ENCODE measurements at places on chromosomes 3 and 15. TPM values are rescaled to one million over a fixed set of nuclear protein-coding genes. Genes with fewer than 3 reads are reported as not detected.
A peak's percentile ranks its signal among the peaks of the same experiment; 100 is the strongest.

DNA sequence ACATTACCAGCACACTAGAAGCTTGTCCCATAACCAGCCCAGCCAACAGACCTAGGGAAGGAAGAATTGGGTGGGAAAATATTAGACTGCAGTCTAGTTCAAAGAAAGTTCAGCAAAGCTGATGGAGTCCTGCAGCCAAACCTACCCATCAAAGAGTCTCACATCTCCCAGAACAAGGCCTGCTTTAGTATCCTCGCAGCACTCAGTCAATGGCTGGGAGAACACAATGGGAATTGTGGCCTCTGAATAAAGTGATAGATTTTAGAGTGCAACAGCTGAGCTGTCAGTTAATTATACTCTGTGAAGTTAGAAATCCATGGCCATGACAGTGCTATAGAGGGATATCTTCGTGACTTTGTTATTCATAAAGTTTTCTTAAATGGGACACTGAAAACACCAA, 207.2 kb upstream of the NAALADL2 start:
- no peak overlapping the region for H3K4me3 ChIP-seq
- H3K4me1 ChIP-seq, result no peaks in the 10 kb centered on the region
- no peaks in the 10 kb centered on the region for H3K27me3 ChIP-seq

DNA sequence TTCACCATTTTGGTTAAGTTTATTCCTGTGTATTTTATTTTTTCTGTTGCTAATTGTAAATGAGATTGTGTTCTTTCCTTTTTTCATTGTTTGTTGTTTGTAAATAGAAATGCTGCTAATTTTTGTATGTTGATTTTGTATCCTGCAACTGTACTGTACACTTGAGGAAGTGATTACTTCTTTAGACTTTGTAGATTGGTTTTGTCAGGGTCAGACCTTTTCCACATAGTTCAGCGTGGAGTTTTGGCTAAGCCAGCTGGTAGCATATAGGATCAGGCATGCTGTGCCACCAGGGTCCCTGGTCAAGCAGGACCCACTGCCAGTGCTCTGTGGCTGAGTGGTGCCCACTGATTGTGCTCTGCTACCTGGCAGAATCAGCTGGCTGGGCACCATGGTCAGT, 80.1 kb downstream of the CD200 start:
- DNase-seq, result no peak
- H3K27ac ChIP-seq, result no peak overlapping the region
- no peaks in the 10 kb centered on the region for H3K27me3 ChIP-seq
- H3K4me3 ChIP-seq, result no peak overlapping the region
- no peaks in the 10 kb centered on the region for H3K36me3 ChIP-seq

DNA sequence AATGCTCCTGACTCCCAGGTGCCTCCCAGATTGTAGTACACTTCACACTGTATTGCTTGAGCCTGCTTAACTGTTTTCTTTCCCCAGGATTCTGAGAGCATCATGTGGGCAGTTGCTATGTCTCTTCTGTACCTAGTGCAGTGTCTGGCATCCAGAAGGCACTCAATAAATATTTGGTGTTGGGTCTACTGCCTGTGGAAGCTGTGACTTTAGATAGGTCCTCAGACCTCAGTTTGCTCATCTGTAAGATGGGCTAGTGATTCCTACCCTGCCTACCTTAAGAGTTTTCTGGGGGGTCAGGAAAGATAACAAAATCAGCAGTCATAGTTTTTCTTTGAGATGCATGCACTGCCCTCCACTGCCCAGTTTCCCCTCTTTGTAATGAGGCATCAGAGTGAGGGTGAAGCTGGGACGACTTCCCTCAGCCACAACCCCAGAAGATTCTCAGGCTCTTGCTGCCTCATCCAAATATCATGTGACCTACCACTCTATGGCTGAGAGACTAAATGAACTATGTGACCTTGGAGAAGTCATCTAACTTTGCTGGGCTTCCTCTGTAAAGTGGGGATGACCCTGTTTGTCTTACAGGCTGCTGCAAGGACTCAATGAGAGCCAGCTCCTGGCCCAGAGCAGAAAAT, 50.4 kb downstream of the ATP2B2 start:
- no peak overlapping the region for H3K4me3 ChIP-seq
- H3K36me3 ChIP-seq, result no peaks in the 10 kb centered on the region
- no peak for DNase-seq
- no peaks in the 10 kb centered on the region for H3K4me1 ChIP-seq
- no peak overlapping the region for H3K27ac ChIP-seq
- peaks cover 2% of the 10 kb centered on the region for H3K27me3 ChIP-seq

DNA sequence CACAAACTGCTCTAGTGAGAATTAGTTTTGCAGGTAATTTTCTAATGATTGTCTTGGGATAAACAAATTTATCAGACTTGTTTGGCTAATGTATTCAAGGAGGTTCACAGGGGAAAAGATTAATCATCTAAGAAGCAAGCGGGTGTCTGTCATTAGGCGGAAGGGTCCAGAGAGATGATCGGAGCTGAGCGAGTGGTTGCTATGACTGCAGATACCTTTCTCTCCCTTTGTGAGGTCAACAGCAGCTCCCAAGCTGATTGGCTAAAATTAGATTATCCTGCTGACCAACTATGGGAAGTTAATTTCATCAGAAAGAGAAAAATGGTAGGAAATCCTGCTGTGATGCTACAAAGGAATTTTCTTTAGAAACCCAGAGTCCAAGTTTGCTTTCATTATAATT, 276.0 kb downstream of the SOX2 start:
- no peaks in the 10 kb centered on the region for H3K4me1 ChIP-seq
- no peaks in the 10 kb centered on the region for H3K27me3 ChIP-seq
- H3K36me3 ChIP-seq, result no peaks in the 10 kb centered on the region
- H3K4me3 ChIP-seq, result no peak overlapping the region

Gene BNIP2
- 89.5 TPM for polyA plus RNA-seq

GRCh38 chr3:133377396-133377795, 22.5 kb upstream of the BFSP2 start:
- H3K4me1 ChIP-seq, result no peaks in the 10 kb centered on the region
- no peaks in the 10 kb centered on the region for H3K36me3 ChIP-seq
- no peak overlapping the region for H3K4me3 ChIP-seq
- no peak for DNase-seq

DNA sequence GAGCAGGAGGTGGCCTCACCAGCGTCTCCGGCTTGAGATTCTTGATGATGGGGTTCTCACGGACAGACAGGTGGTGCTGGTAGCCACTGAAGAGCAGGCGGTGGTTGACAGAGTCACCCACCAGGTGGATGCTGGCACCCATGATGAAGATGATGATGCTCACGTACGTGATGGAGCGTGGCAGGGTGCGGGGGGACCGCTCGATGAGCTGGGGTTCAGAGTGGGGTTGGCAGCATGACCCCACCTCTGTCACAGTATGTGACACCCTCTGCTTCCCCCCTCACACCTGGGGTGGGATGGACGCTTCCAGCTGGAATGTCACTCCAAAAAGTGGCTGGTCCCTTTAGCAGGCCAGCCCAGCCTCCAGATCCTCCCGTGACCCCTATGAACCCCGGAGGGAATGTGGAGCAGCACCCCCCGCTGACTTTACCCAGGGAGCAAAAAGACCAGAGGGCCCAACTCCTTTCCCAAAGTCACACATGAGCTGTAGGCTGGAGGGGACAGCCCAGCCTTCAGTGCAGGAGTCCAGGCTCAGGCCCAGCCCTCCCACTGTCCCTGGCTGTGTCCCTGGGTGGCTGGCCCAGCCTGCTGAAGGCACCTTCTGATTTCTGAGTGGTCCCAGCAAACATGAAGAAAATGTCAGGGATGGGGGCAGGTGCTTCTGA, 6.7 kb upstream of the CALML4 start:
- peaks cover 2% of the 10 kb centered on the region for H3K27me3 ChIP-seq
- peaks cover 5% of the 10 kb centered on the region for H3K4me1 ChIP-seq
- H3K4me3 ChIP-seq, result no peak overlapping the region
- no peaks in the 10 kb centered on the region for H3K36me3 ChIP-seq
- no peak for DNase-seq

Gene PLA2G4D
- not detected for polyA plus RNA-seq

DNA sequence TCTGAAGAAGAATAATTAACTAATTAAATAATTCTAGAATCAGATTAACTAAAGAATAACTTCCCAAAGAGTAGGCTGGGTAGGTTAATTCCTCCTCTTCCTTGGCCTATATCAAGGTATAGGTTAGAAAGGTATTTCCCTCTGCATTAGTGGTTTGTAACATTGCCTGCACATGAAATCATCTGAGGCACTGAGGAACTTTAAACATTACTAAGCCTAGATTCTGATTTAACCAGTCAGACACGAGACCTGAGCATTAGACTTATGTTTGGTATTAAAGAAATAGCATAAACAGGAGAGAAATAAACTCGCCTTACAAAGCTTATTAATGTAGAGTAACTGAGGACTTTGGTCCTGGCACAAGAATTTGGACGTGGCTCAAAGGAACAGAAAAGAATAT, 84.2 kb downstream of the FGF7 start:
- H3K4me1 ChIP-seq, result no peaks in the 10 kb centered on the region
- H3K27ac ChIP-seq, result no peak overlapping the region
- DNase-seq, result no peak
- H3K36me3 ChIP-seq, result no peaks in the 10 kb centered on the region

Gene PIGX
- polyA plus RNA-seq, result 42.6 TPM

Gene DOCK3
- 0.08 TPM for polyA plus RNA-seq

DNA sequence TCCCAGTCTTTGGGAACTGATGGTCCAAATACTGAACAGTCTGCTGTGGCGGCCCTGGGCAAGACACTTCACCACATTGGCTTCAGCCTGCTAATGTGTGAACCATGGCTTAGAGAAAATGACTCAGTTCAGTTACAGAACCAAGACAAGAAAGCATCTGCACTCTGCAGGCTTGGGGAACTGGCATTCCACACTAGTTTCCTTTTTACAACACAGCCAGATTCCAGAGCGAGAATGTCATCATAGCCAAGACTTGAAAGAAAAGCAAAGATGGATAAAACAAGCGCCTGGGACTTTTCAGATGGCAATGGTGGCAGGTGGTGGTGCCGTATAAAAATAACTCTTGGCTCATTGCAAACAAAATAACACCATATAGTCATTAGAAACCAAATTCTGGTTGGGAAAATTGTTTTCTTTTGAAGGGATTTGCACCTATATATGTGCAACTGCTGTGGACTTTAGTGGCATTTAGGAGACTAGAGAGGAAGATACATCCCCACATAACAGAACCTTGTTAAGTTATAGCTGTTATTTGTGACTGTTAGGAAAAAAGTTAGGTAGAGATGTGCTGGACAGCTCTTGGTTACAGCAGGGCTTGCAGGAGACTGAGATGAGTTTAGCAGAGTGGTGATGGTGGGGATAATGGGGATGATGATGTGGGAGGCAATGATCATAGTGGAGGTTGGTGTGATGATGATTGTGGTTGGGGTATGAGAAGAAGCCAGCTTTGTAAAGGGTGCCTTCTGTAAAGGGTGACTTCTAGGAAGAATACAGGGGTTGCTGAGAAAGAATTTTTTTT, 273.6 kb downstream of the THRB start:
- H3K27ac ChIP-seq, result no peak overlapping the region
- DNase-seq, result no peak
- H3K36me3 ChIP-seq, result no peaks in the 10 kb centered on the region
- peaks cover 6% of the 10 kb centered on the region for H3K27me3 ChIP-seq

GRCh38 chr3:189490337-189490736, 140.9 kb upstream of the TP63 start:
- H3K36me3 ChIP-seq, result no peaks in the 10 kb centered on the region
- H3K27me3 ChIP-seq, result peaks cover 2% of the 10 kb centered on the region
- DNase-seq, result no peak
- H3K27ac ChIP-seq, result no peak overlapping the region

DNA sequence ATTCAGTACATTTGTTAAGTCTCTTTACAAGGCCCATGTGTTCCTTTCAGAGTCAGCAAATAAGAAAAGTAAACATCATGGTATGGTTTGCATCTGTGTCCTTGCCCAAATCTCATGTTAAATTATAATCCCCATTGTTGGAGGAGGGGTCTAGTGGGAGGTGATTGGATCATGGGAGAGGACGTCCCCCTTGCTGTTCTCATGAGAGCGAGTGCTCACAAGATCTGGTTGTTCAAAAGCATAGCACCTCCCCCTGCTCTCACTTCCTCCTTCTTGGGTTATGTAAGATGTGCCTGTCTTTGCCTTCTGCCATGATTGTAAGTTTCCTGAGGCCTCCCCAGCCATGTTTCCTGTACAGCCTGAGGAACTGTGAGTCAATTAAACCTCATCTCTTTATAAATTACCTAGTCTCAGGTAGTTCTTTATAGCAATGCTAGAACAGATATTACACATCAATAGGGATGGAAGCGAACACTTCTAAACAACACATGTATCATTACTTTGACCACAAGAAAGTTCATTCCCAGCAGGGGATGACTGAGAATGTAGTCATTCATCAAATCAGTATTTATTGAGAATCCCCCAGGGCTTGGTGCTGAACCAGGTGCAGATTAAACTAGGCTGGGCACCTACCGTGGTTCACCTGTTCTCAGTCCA, 4.1 kb downstream of the EFCAB12 start:
- H3K4me3 ChIP-seq, result no peak overlapping the region
- DNase-seq, result no peak
- no peak overlapping the region for H3K27ac ChIP-seq
- H3K4me1 ChIP-seq, result peaks cover 18% of the 10 kb centered on the region

DNA sequence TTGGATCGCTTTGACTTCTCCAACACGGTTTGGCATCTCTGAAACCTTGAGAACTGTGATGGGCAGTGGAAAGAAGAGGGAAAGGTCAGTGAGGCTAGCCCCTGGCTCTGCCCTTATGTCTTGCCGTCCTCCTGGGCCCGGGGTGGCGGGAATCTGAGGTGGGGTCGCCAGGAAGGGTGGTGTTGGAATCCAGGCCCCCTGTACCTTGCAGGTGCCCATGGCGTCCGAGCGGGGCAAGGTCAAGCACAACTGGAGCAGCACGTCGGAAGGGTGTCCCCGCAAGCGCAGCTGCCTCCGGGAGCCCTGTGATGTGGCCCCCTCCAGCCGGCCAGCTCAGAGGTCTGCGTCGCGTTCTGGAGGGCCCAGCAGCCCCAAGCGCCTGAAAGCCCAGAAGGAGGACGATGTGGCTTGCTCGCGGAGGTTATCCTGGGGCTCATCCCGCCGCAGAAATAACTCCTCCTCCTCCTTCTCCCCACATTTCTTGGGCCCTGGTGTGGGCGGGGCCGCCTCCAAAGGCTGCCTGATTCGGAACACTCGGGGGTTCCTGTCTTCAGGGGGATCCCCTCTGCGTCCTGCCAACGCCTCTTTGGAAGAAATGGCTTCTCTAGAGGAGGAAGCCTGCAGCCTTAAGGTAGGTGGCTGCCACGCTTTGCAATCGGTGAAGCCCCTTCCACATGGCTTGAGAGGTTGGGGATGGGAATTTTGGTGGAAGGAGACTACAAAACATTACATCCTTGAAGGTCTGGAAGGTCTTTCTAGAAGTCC, 907 bp downstream of the TATDN2 start:
- DNase-seq, result peak; percentile 28
- peaks cover 45% of the 10 kb centered on the region for H3K36me3 ChIP-seq
- H3K4me1 ChIP-seq, result peaks cover 60% of the 10 kb centered on the region

GRCh38 chr15:70585707-70586034, 177.7 kb downstream of the UACA start:
- peak overlapping the region; percentile 45 for H3K4me3 ChIP-seq
- no peaks in the 10 kb centered on the region for H3K36me3 ChIP-seq
- peaks cover 6% of the 10 kb centered on the region for H3K27me3 ChIP-seq
- peaks cover 21% of the 10 kb centered on the region for H3K4me1 ChIP-seq

Gene CYP1A1
- not detected for polyA plus RNA-seq

Gene TRANK1
- 52.7 TPM for polyA plus RNA-seq

Gene TNFSF10
- polyA plus RNA-seq, result 30.8 TPM

Gene CCDC80
- 0.20 TPM for polyA plus RNA-seq
